ENCODE measurements at places on chromosomes 7 and 10.

- DNase-seq: peak; percentile 73
These were observed 11.3 kb upstream of the KAZALD1 start for GRCh38 chr10:101050208-101051069.

- no peak for DNase-seq
These were observed 9.0 kb upstream of the RSBN1L start for GRCh38 chr7:77687100-77687746.

DNA sequence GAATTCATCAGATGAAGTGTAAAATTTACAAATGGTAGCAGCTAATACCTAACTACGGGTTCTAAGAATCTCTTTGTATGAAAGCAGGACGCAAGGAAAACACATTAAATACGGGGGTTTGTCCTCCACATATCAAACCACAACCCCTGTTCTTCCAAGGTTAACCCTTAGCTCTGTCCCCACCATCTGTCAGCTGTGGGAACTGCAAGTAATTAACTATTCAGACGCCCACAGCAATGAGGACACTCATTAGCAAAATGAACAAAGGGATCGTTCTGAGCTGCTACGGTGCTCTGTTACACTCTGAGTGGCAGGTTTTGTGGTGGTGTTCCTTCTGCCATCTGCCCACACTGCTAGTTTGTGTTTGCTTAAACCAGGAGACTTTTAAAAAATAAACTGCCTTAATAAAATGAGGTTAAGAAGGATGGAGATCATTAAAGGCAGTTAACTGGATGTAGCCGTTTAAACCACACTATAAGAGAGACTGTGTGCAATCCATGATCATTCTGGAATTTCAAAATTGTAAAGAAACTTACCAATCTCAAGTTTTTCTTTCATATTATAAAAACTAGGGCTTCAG, 51.4 kb downstream of the C10orf67 start:
- no peak for DNase-seq

- no peak for DNase-seq
These were observed 120.7 kb downstream of the TRRAP start for GRCh38 chr7:98998821-98999725.

DNA sequence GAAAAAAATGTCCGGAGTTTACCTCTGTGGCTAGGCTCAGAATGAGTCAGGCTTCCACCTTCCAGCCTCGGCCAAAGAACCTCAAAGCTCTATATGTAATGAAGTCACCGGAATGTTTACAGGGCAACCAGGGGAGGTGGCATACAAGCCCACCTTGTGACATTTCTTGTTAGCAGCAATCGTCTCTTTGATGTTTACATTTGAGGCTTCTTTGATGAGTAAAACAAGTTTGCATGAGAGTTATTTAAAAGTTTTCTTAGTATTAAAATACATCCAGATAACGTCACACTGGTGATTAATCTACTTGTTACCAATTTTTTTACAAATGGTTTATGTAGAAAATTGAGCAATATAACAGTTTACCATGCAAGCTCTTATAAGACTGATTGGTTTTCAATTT, 133.1 kb upstream of the ADAM12 start:
- no peak for DNase-seq

- no peak for DNase-seq
These were observed 20.2 kb upstream of the ASL start for GRCh38 chr7:66055321-66055956.

DNA sequence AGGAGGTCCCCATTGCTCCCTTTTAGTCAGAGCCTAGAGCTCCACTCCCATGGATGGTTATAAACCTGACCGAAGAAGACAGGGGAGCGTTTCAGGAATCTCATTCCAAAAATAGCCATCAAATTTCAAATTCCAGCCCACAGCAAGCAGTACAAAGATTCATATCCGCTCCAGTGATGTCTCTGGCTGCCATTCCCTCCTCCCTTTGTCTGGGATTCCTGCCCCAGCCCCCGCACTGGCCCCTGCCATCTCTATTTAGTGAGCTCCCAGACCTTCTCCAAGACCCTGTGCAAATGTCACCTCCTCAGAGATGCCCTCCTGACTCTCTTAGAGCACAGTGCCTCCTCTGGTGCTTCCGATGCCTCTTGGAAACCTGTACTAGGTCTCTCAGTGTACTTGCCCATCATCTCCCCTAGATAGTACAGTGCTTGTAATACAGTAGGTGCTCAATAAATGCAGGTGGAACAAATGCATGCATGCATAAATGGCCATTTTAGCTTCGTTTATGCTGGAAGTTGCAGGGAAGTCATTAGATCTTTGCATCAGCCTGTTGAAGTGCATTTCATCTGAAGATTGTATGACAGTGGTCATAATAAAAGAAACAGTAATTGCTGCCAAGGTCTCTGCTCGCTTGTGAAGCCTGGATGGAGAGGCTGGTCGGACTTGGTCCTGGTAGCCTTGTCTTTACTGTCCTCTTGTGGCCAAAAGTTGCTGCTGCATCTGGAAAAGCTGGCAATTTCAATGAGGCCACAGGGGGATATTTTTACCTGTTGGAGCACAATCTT, 32.0 kb upstream of the HABP2 start:
- DNase-seq: no peak

- no peak for DNase-seq
These were observed 6.0 kb upstream of the PURB start for GRCh38 chr7:44891372-44891771.

GRCh38 chr10:11437391-11438142, 173.9 kb downstream of the USP6NL start:
- no peak for DNase-seq

DNA sequence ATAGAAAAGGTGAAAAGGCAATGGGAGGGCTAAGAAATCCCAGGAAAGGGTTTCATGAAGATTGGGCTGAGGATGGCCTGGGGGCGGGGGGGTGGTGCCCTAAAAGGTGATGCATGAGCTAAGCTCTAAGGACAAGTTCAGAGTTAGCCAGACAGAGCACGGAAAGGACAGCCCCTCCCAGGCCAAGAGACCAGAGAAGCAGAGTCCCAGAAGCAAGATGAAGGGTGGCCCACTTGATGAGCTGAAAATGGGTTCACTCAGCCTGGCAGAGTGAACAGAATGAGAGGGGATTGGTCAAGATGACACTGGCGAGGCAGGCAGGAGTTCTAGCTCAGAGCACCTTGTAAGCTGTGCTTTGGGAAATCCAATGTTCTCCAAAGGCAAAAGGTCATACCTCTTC, 89.4 kb upstream of the GPR26 start:
- DNase-seq: no peak

GRCh38 chr10:131803860-131804425, 96.9 kb upstream of the PPP2R2D start:
- DNase-seq: no peak

DNA sequence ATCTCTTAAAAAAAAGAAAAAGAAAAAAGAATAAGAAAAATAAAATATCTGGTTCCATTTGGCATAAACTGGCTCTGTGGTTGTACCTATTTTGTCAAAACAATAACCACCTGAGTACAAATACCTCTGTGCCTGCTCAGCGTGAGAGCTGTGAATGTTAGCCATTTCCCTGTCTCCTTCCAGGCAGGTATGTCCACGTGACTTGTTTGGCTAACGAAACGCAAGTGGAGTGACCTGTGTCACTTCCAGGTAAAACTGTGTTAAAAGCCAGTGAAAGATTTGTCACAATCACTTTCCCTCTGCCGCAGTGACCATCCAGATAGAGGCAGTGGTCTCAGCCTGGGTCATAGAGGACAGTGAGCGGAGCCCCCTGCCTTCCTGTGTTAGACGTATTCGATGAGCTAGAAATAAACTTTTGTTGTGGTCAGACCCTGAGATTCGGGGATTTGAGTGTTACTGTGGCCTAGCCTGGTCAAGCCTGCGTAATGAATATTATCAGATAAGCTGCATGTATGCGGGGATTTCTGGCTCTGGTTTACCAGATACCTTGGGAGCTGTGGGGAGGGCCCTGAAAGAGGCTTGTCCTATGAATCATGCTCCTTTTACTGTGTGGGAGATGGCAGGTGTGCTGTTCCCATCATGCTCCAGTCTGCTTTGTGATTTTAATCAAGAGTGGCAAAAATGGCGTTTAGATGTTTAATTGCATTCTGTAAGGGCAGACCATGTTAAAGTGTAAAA, 3.8 kb downstream of the PTER start:
- DNase-seq: no peak

- no peak for DNase-seq
These were observed 472.6 kb downstream of the SORCS3 start for GRCh38 chr10:105113666-105114065.

DNA sequence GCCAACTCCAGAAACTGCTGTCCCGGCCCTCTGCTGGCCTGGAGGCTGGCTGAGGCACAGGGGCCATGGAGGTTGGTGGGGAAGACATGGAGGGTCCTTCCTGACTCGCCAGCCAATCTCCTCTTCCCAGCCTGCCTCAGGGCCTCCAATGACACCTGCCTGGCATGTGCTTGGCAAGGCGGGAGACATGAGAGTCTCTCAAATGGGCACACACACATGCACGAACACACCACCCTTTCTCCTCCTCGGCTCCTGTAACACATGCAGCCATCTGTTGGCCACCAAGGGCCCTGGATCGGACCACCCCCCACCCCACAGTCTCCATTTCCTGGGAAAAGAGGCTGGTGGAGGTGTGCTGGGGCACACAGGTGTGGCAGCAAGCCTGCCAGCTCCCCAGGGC, 56.4 kb downstream of the YKT6 start:
- no peak for DNase-seq

DNA sequence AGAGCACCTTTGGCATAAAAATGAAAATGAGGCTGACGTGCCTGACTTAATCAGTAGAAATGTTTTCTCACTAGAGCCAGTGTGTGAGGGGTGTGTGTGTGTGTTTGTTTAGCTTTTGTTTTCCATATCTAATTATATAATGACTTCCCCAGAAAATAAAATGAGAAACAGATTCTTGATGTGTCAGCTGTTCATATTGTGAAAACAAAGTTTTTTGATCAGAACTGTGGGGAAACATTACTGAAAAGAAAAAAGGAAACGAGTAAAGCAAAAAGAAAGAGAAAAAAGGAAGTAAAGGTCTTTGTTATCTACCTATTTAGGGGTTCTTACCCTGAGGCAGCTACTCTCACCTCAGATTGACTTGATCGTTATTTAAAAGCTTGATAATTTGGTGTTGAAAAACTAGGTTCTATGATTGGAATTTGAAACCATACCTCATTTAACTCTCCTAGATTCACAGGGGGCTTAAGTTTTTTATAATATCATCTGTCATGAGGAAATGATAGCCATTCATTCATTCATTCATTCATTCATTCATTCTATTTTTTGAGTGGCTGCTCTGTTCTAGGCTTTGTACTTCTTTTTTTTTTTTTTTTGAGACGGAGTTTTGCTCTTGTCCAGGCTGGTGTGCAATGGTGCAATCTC, 58.0 kb downstream of the CREM start:
- DNase-seq: no peak

GRCh38 chr7:123615344-123615743, 13.7 kb downstream of the ASB15 start:
- DNase-seq: no peak
